Kidney epithelial cell (primary cell): ENCODE measurements at places on chromosomes 11 and 22. TPM values are rescaled to one million over a fixed set of nuclear protein-coding genes. Genes with fewer than 3 reads are reported as not detected.

RASL10A gene
- 0.33 TPM in 1 of 2 replicates, not detected in the other for total RNA-seq

DNA sequence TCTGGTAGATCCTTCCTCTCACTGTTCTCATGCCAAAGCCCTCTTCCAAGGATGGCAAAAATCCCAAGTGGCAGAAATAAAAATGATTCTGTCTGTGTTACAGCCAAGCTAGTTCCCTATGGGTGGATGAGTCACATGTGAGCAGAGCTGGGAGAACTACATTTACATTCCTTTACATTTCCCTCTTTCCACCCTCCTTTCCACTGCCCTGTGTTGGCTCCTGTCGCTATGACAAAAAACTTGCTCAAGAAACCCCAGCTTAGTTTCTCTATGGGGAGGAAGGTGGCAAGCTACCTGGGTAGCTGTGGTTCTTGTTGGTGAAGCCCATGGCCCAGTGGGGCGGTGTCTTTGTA lies 10.2 kb upstream of the DDB2 start:
- DNase-seq: no peak

DNA sequence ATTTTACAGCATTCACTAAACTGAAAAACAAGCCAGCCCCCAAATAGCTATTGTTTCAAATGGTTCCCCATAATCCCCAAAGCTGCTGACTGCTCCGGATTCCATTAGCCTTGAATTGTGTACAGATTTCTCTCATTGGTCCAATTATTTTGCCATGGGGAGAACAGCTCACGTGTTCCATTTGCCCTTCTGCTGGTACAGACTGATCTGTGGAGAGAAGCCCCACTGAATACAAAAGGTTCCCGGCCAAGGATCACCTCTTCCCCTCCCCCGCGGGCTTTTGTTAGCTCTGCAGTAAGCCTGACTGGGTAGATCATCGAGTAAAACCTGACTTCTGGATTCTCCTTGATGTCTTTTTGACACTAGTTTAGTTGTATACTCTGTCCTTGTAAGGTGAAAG lies 9.1 kb upstream of the MAPK8IP1 start:
- DNase-seq: no peak

DNA sequence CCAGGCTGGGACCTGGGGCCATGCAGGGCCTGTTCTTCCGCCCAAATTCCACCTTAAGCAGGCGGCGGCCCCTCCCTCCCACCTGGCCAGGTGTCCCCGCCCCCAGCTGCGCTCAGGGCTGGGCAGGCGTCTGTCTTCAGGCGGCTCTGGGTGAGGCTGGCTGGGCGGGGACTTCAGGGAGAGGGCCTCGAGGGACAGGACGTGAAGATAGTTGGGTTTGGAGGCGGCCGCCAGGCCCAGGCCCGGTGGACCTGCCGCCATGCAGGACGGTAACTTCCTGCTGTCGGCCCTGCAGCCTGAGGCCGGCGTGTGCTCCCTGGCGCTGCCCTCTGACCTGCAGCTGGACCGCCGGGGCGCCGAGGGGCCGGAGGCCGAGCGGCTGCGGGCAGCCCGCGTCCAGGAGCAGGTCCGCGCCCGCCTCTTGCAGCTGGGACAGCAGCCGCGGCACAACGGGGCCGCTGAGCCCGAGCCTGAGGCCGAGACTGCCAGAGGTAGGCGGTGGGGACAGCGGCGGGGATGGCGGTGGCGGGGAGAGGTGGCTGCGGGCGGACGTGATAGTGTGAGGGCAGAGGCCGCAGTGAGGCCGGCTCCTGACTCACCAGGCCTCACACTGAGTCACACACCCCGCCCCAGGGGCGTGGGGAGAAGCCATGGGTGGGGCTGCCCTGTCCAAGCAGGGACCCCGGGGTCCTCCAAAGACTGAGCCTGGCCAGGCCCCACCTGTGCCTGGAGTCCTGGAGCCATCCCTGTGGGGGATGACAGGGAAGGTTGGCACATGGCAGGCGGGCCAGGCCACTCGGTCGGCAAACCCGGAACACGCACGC lies at the start of gene PKP3:
Gene PKP3, plus strand, starts transcription at position 176 of the 824 bp plus-strand sequence. Its CDS starts 84 bp downstream, at position 260.
- DNase-seq: no peak

RIC3 gene
- total RNA-seq: 10.2 and 19.5 TPM in 2 replicates

GRAP2 gene
- not detected in 2 replicates for total RNA-seq

DNA sequence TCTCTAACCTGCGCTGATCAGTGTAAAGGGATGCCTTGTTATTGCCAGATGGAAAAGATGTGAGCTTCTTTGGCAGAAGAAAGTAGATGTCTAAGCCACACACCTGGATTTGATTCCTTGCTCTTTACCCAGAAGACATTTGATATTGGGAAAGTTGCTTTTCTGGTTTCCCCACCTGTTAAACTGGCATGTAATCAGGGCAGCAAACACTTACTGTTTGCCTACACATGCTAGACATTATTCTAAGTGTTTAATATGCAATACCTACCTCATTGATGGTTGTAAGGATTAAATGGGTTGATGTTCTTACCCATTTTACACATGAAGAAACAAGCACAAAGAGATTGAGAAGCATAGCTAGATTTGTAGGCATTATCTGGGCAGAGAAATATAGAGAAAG lies 16.6 kb downstream of the ASRGL1 start:
- no peak for DNase-seq

GRCh38 chr11:30821438-30821965 lies 235.3 kb upstream of the MPPED2 start:
- no peak for DNase-seq
